ENCODE measurements at places on chromosomes 6 and 20. TPM values are rescaled to one million over a fixed set of nuclear protein-coding genes. Genes with fewer than 3 reads are reported as not detected.

The PROKR2 gene
- total RNA-seq, result not detected

- H3K27me3 ChIP-seq, result peaks cover 1% of the 10 kb centered on the region
- no peak overlapping the region for H3K27ac ChIP-seq
- H3K36me3 ChIP-seq, result no peaks in the 10 kb centered on the region
- no peak for DNase-seq
- H3K4me3 ChIP-seq, result no peak overlapping the region
- H3K4me1 ChIP-seq, result peaks cover 27% of the 10 kb centered on the region
Measured at GRCh38 chr20:5890773-5891441, 59.4 kb downstream of the TRMT6 start.

- DNase-seq, result no peak
- no peaks in the 10 kb centered on the region for H3K27me3 ChIP-seq
Measured at GRCh38 chr6:155115893-155116570, 120.9 kb downstream of the TIAM2 start.

The FRS3 gene
- total RNA-seq, result 5.3 TPM

DNA sequence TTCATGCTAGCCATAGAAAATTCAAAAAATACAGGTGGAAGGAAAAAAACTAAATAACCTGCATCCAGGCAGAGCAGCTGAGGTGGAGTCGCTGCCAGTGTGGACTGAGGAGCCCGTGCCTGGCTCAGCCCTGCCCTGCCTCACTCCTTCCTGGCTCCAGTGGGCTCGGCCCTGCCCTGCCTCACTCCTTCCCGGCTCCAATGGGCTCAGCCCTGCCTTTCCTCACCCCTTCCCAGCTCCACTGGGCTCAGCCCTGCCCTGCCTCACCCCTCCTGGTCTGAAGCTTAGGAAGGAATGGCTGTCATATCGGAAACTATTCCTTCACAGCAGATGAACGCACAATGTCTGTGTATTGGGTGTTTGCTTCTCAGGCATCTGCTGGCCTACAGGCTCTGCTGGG, 142.1 kb downstream of the SMOC2 start:
- H3K36me3 ChIP-seq, result no peaks in the 10 kb centered on the region
- no peak for DNase-seq
- H3K4me3 ChIP-seq, result no peak overlapping the region
- H3K27me3 ChIP-seq, result peaks cover 21% of the 10 kb centered on the region
- no peaks in the 10 kb centered on the region for H3K4me1 ChIP-seq

The NRSN1 gene
- total RNA-seq, result not detected
